ENCODE measurements at places on chromosomes 4 and X.
A peak's percentile ranks its signal among the peaks of the same experiment; 100 is the strongest.

GRCh38 chr4:184644553-184645307 is 4.5 kb downstream of the CASP3 start:
- DNase-seq, result peak; percentile 18

DNA sequence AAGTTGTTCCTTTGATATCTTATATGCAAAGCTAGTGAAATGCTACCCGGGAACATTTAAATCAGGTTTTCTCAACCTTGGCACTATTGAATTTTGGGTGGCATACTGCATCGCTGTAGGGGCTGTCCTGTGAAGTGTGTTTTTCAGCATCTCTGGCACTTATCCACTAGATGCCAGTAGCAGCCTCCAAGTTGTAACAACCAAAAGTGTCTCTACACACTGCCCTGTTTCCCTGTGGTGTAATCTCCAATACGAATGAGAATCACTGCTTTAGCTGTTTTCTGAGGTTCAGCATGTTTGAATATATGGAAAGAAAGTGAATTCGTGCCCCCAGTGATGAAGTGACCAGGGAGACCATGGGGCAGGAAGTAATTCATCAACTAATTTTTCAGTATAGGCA is 551.6 kb upstream of the PRKX start:
- DNase-seq, result no peak

DNA sequence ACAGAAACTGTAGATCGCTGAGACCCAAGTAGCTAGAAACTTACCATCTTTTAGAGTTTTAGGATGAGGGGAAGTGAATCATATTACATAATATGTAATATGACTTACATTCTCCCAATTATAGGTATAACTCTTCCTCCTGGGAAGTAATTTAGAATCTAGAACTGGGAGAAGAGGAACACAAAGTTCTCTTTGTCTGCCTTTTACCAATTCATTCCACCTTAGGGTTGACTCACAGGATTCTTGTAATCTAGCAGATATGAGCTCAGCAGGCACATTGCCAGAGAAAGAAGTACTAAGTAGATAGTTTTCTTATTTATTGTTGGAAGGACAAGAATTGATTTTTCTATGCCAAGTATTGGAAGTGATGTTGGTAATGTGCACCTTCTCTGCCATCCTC is 58.0 kb upstream of the CCSER1 start:
- DNase-seq, result no peak

DNA sequence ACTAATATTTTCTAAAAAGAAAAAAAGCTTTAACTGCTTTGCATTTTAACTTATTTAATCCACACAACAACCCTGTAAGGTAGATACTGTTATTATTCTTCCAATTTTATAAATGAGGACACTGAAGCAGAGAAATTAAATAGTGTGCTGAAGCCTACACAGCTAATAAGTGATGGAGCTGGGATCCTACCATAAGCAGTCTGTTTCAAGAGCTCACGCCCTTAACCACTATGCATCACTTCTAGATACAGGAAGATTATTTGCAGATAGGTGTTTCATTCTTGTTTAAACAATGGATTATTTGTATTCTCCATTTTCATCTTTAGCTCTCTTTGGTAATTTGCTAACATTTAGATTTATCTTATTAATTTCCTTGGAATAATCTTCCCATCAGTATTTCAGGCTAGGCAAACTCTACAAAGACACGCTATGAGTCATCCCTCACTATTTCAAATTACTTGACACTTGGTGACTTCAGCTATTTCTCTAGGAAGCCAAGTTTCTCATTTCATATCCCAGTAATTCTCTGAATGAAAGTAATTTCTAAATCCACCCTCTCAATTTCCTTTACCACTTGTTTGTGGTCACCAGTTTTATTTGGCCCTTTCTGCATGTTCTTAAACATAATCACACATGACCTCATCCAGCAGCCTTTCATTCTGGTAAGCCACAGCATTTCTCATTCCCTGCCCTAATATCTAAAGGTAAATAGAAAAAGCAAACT is 67.3 kb downstream of the ASB9 start:
- peak; percentile 4 for DNase-seq

- no peak for DNase-seq
These were observed 169.7 kb downstream of the TMEM47 start for GRCh38 chrX:34487364-34487763.

DNA sequence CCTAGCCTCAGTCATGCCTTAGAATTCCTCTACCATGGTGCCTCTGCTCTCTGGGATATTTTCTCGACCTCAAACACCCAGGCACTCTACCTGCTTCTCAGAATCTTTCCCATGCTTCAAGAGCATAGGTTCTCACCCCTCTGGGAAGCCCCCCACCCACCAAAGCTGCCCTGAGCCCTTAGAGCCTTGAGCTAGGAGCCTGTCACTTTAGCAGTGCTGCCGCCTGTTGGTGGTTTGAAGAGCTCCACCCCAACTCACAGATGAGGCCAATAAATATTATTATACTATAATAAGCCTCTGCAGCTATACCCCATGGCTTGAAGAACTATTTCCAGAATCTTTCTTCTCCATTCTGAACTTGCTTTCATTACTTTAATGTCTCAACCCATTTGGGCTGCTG is 109.7 kb downstream of the RTL5 start:
- no peak for DNase-seq

Measured in activated T-cell treated with anti-CD3 and anti-CD28 coated beads, Interleukin-2, amount 50 U/mL, for 72 hours (primary cell).